ENCODE measurements at places on chromosomes 7 and 10.

GRCh38 chr10:51724038-51724437 is 24.6 kb upstream of the CSTF2T start:
- DNase-seq, result no peak

- no peak for DNase-seq
Observed at GRCh38 chr7:103859709-103860108, 129.7 kb downstream of the RELN start.

DNA sequence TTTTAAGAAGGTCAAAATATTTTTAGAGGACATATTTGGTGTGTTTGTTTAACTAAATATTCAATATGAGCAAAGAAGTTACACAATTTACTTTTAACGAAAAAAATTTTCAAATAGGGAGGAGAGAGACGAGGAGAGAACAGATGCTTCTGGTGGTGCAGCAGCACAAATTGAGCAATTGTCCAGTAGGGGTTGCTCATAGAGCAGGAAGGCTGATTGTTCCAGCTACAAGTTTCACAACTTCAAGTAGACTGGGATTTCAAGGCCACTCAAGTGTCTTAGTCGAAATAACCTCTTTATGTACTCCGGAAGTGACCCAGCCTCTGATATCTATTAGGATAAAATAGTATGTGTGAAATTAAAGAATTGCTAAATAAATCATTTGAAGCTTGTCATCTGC is 197.9 kb downstream of the HDAC9 start:
- no peak for DNase-seq

DNA sequence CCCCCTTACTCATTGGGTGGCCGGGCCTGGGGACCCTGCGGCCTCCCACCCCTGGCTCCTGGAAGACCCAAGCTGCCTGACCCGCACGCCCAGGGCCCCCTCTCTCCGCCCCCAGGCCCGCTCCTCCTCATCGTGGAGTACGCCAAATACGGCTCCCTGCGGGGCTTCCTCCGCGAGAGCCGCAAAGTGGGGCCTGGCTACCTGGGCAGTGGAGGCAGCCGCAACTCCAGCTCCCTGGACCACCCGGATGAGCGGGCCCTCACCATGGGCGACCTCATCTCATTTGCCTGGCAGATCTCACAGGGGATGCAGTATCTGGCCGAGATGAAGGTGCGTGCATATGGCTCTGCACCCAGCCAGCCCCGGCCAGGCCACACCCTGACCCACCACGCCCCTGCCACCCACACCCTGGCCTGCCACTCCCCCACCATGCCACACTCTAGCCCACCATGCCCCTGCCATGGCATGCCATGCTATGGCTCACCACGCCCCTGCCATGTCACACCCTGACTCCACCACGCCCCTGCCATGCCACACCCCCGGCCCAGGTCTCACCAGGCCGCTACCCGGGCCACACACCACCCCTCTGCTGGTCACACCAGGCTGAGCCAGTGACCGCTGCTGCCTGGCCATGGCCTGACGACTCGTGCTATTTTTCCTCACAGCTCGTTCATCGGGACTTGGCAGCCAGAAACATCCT is 18.7 kb upstream of the CSGALNACT2 start:
- no peak for DNase-seq

DNA sequence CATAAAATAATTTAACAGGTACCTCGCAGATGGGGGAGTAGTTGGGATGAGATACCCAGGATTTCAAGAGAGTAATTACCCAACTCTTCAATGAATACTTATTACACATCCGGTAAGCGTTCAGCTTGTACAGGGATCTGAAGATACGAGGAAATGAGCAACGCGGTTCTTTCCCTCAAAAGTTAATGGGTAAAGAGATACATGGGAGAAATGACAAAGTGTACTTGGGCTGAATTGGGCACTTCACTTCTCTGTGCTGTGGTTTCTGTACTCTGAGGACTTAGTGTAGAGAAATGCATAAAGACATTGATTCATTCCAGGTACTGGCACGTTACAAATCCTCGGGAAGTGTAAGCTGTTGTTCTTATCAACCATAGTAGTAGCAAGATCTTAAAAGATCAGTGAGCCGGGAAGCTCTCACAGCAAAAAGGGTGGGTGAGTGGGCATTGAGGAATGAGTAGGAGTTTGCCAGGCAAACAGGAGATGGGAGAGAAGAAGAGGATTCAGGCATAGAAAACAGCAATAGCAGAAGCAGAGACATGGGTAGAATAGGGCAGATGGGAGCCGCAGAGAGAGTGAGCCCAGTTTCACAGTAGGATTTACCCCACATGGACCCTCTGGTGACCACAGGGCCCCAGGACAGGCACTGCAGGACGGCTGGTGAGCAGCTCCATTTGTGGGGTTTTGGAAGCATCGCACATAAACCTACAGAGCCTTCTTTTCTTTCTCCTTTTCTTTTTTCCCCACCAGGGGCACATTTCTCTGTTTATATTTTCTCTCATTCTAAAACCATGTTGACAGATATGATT is 304.3 kb upstream of the PITRM1 start:
- no peak for DNase-seq

- no peak for DNase-seq
Observed at GRCh38 chr10:12638103-12638502, 288.8 kb downstream of the CAMK1D start.

DNA sequence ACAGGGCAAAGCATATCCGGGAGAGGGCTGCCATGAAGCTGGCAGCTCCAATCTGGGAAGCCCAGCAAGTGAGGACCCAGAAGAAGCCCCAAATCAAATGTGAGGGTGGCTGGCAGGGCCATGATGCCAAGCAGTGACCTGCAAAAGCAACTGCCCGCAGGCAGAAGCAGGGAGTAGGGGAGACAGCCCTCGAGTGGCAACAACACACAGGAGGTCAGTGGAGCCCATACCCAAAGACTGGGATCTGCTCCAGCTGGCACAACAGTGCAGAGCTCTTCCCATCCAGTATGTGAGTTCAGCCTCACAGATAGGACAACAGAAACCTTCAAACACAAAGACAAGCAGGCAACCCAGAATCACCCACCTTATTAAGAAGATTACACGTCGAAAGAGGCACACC is 45.0 kb downstream of the GRID1 start:
- no peak for DNase-seq

DNA sequence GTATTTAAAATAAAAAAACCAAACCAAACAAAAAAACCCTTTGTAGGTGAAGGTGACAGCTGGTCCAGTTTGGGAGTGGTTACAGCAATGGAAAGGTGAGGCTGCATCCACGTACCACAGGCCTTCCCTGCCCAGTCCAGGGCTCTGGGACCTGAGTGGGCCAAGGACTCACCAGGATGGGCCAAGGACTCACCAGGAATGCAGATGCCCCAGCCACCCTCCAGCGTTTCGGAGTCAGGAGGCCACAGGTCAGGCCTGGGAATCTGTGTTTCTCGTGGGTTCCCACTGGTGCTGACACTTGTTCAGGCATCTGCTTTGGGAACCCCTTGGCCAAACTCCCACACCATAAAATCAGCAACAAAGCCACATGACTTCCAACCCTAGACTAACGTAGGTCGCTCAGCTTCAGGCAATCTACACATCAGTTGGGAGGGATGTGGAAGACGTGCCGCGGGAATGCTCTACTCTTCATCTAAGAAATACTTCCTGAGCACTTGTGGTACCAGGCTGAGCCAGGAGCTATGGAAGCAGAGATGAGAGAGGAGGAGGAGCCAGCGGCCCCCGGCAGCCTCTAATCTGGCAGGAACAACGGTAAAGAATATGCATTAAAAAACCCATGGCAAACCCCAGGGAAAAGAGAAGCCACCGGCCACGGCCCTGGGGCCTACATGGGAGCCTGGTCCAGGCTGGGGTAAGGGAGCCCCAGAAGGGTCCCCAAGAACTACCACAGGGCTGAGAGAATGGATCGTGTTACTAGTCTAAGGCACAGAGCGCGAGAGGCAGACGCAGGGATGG is 473.4 kb downstream of the PTPRN2 start:
- DNase-seq, result no peak

GRCh38 chr7:131076032-131076431 is 251.6 kb upstream of the MKLN1 start:
- DNase-seq, result no peak

DNA sequence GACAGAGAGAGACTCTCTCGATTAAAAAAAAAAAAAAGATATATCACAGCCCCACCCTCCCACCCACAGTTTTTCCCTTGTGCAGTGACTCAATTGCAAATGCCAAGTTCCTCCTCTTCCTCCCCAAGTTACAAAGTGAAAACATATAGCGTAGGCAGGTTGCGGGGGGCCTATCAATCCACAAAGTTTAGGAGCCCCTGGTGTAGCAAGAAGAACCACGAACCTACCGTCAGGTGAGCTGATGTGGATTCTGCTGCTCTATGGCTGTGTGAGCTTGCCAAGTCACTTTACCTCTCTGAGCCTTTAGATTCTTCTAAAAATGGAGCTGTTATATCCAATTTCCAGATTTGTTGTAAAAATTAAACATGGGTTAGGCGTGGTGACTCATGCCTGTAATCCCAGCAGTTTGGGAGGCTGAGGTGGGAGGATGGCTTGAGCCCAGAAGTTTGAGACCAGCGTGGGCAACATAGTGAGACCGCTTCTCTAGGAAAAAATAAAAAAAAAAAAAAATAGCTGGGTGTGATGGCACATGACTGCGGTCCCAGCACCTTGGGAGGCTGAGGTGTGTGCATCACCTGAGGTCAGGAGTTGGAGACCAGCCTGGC is 8.2 kb upstream of the RHBDD2 start:
- DNase-seq, result no peak

GRCh38 chr10:73586583-73586984 is 4.6 kb downstream of the USP54 start:
- no peak for DNase-seq

- DNase-seq, result no peak
Observed at GRCh38 chr7:20793694-20794394, 7.2 kb upstream of the SP8 start.

- no peak for DNase-seq
Observed at GRCh38 chr10:115059301-115059898, 33.8 kb upstream of the ATRNL1 start.

DNA sequence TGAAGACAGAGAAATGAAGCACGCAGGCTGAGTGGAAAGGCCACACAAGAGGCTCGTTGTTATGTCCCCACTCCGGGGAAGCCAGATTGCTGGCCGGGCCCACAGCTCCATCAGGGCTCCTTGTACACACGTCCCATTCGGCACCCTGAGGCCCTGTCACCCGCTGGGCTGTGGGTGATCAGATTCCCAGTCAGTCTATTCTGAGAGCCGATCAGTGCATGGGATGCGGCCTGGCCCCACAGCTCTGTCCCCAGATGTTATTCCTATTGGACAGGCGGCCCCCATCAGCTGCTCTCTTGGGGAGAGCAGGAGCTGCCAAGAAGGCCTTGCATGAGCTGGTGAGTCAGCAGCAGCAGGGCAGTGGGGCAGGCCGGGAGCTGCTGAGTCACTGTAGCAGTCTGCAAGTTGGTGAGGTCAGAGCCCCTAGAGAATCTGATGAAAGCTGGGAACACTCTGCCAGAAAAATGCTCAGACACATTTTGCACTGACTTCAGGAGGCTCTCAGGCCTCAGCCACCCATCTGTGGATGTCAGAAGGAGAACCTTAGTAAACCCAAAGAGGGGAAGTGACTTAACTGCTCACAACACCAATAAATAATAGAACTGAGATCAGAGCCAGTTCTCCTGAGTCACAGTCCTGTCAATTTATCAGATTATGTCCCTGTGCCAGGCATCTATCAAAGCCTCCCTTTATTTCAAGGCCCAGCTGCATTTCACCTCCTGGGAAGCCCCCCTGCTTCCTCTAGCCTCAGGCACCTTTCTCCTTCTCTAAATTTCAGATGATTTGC is 9.4 kb upstream of the PSAP start:
- DNase-seq, result no peak

GRCh38 chr7:37947941-37948210 is 27.4 kb downstream of the EPDR1 start:
- no peak for DNase-seq

- DNase-seq, result no peak
Observed at GRCh38 chr7:112550468-112551060, 69.8 kb downstream of the LSMEM1 start.

- no peak for DNase-seq
Observed at GRCh38 chr10:78491812-78492211, 458.1 kb downstream of the RPS24 start.

GRCh38 chr7:44325201-44325671 is at the start of gene CAMK2B:
Gene CAMK2B, minus strand, starts transcription at chr7:44325594. Its CDS starts 173 bp downstream, at chr7:44325421.
- no peak for DNase-seq

- no peak for DNase-seq
Observed at GRCh38 chr7:1912593-1913465, 242.8 kb downstream of the ELFN1 start.

DNA sequence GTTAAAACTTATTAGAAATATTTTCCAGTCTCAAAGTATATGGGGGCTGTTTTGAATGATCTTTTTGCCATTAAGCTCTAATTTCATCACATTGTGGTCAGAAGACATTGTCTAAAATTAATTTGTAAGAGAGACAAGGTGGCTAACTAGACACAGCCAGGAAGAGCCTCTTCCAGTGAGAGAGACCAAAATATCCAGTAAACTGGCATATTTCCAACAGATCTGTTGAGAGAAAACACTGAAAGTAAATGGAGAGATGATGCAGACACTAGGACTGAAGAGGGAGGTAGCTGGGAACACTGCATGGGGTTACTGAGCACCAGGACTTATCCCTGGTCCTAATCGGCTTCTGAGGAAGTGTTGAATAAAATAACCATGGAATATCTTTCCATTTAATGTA is 101.5 kb upstream of the TAS2R16 start:
- DNase-seq, result no peak

DNA sequence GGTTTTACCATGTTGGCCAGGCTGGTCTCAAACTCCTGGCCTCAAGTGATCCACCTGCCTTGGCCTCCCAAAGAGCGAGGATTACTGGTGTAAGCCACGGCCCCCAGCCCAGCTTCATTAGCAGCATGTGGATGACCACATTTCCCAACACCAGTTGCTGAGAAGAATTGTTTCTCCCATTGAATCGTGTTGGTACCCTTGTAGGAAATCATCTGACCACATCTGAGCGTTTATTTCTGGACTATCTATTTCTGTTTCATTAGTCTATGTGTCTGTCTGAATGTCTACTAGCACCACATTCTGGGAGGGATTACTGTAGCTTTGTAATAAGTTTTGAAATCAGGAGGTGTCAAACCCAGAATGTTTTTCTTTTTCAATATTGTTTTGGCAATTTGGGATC is 89.6 kb downstream of the LCOR start:
- no peak for DNase-seq
